ENCODE measurements at places on chromosomes 16 and 17.
A peak's percentile ranks its signal among the peaks of the same experiment; 100 is the strongest.

GRCh38 chr17:38704606-38705522 lies at the start of gene MLLT6:
Gene MLLT6 (plus strand): TSS chr17:38705273. CDS start chr17:38705633, 360 bp downstream.
- peak; percentile 64 for DNase-seq

DNA sequence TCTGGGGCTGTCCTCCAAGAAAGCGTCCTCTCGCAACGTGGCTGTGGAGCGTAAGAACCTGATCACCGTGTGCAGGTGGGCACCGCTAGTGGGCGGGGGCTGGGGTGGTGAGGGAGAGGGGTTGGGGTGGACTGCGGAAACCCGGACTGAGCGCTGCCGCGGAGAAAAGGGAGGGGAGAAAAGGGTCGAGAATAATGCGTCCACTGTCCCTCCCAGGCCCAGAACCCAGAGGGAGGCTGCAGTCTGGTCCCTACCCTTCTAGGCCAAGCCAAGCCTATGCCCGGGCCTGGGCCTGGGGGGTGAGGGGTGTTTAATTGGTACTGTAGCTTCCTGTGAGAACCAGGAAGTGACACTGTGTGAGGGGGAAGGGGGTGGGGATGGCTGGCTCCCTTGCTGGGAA lies 464 bp downstream of the RUNDC3A start:
- no peak for DNase-seq

- no peak for DNase-seq
Observed at GRCh38 chr17:6998855-6999508, 3.1 kb downstream of the ALOX12 start.

DNA sequence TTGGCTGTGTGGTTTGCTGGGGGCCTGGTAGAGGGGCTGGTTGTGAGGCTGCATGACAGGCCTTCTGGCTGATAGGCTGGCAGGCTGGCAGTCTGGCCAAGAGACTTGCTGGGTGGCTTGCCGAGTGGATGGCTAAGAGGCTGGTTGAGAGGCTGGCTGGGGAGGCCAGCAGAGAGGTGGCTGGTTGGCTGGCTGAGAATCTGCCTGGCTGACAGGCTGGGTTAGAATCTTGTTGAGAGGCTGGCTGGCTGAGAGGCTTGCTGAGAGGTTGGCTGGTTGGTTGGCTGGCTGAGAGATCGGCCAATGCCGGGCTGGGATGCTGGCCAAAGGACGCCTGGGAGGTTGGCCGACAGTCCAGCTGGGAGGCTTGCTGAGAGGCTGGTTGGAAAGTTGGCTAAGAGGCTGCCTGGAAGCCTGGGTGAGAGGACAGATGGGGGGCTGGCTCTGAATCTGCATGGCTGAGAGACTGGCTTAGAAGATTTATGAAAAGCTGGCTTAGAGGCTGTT lies 35.9 kb upstream of the ACSM2B start:
- DNase-seq: no peak

GRCh38 chr17:61536422-61536955 lies 54.5 kb downstream of the NACA2 start:
- DNase-seq: no peak

DNA sequence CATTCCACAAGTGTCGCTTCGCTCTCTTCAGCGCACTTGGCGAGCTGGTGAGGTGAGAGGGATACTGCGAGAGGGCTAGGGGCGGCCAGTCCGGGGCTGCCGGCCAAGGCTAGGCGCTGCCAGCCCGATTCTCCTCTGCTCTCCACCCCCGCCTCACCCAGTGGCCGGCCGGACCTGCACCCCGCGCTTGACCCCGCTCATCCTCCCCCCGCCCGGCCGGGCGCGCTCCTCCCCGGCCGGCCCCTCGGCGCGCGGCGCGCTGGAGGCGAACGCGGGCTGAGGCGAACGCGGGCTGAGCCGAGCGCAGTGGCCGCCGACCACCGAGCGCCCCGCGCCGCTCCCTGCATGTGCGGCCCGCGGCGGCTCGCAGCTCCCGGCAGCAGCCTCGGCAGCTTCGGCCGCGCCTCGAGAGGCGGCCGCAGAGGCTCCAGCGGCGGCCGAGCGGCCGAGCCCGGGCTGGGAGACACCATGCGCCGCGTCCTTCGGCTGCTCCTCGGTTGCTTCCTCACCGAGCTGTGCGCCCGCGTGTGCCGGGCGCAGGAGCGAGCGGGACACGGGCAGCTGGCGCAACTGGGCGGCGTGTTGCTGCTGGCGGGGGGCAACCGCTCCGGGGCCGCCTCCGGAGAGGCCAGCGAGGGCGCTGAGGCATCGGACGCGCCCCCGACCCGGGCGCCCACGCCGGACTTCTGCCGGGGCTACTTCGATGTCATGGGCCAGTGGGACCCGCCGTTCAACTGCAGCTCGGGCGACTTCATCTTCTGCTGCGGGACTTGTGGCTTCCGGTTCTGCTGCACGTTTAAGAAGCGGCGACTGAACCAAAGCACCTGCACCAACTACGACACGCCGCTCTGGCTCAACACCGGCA lies at the start of gene SHISA9:
TSS of gene SHISA9 (plus strand) at position 2 of the 865 bp plus-strand sequence.
- no peak for DNase-seq

- no peak for DNase-seq
Observed at GRCh38 chr16:11510178-11510973, 76.3 kb downstream of the LITAF start.

DNA sequence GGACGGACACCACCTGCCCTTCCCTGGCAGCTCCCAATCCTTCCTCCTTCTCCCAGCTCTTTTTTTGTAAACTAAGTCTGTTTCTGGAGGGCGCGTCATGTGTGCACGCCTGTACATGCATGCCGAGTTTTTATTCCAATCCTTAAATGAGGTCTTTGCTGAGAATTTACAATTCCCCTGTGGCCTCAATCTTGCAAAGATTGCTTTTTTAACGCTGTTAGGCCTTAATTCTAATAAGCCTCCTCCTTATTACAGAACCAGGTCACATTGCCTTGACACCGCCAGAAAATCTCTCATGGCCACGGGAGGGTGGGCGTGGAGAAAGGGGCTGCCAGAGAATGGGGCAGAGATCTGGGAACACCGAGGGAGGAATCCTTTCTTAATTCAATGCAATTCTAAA lies 17.6 kb downstream of the RBFOX3 start:
- DNase-seq: no peak

DNA sequence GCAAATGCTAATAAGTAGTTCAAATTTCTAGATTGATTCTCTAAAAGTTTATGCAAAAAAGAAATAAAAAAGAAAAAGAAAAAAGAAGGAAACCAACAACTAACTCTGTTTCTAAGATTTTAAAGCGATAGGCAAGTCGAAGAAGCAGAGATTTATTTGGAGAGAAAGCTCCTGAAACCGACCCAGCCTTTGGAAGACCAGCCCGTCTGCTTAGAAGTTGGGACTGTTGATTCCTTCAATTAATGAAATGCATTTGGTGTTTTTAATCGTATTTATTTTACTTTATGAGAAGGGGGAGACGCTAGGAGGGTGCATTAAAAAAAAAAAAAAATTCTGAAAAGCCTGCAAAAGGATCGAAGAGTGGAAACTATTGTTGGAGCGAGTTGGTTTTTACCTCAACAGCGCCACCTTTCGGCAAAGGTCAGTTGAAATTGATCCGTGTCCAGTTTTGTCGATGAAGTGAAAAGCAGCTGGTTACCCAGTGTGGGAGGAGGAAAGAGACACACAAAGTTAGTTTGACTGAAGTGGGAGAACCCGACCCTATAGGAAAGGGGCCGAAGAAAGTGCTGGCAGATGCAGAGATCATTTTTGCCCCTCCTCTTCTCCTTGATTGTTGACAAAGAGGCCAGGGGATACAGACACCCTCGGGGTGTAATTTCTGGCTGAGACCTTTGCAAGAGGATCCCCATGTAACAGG lies 1.5 kb upstream of the MAF start:
- peak; percentile 61 for DNase-seq

DNA sequence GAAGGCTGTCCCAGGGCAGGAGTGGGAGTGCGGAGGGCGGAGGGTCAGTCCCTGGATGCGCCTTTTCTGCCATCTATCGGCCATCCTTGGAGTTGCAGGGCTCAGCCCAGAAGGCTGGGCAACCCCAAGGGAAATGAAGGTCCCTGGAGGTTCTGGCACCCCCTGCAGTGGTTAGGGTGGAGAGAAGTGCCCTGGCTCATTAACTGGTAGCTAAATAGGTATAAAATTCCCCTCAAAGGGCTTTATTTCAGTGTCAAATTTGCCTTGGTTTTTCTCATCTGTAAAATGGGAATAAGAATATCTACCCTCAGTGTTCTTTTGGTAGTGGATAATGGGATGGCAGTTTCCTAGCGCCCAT lies 22.4 kb downstream of the C17orf75 start:
- peak; percentile 54 for DNase-seq

DNA sequence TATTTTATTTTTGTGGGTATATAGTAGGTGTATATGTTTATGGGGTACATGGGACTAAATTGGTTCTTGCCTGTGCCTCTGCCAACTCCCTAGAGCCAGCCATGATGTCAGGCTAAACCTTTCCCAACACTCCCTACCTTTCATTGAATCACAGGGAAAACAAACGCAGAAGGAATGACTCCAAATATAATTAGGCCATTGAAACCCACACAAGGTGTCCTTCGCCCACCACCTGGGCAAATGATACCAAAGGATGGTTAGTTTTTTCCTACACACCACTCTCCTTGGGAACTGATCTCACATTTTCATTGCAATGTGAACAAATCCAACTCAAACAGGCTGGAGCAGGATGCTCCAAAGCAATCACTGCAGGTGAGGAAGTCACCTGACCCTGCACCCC lies 27.5 kb downstream of the WSB1 start:
- no peak for DNase-seq

GRCh38 chr17:56754523-56755208 lies 79.1 kb downstream of the C17orf67 start:
- no peak for DNase-seq

- no peak for DNase-seq
Observed at GRCh38 chr16:50910736-50911100, 168.8 kb downstream of the CYLD start.

GRCh38 chr17:1733759-1734158 lies 8.9 kb upstream of the SERPINF2 start:
- no peak for DNase-seq

GRCh38 chr16:75620326-75621169 lies 2.5 kb downstream of the ADAT1 start:
- peak; percentile 29 for DNase-seq

DNA sequence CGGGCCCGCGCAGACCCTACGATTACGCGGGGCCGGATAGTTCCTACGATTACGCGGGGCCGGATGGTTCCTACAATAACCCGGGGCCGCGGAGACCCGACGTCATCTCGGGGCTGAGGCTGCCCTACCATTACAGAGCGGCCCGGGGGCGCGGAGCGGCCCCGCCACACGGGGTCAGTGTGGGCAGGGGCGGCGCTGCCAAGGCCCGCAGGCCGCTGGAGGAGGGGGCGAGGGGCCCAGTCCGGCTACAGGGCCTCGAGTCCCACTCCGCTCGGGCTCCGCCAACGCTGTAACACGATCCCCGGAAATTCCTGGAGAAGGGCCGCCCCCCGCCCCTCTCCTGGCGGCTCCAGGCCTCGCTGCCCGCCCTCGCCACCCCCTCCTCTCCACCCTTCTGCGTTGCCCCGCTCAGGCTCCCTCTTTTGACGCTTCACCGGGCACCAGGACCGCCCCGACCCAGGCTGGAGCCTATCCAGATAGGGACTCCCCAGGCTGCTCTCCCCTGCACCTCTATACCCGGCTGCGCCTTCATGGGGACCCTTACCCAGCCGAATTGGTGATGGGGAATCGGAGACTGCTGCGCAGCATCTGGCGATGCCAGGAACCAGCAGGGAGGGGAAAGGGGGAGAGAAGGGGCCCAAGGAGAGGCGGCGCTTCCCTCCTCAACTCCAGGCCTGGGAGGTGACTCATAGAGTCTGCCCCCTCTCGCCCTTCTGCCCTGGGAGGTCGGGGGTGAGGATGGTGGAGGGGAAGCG lies at the start of gene RAB34:
TSS of gene RAB34 (minus strand) at position 291 of the 755 bp plus-strand sequence. CDS start 602 bp downstream, outside the sequence.
- DNase-seq: no peak

DNA sequence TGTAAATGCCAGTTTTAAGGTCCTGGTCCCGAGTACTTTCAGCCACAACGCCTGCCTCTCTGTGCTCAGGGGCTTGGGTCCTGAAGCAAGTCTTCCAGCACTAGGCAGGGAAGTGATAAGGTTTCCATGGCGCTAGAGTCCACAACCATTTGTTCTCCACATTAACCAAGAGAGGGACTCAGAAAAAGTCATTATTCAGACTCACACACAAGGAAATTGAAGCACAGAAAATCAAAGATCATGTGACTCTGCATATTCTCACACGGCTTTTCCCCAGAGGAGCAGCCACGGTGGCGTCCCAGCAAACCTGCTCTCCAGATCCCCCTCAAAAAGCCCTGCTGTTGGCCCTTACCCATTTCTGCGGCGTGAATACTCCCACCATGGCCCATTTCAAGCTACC lies 9.7 kb downstream of the ENPP7 start:
- no peak for DNase-seq

DNA sequence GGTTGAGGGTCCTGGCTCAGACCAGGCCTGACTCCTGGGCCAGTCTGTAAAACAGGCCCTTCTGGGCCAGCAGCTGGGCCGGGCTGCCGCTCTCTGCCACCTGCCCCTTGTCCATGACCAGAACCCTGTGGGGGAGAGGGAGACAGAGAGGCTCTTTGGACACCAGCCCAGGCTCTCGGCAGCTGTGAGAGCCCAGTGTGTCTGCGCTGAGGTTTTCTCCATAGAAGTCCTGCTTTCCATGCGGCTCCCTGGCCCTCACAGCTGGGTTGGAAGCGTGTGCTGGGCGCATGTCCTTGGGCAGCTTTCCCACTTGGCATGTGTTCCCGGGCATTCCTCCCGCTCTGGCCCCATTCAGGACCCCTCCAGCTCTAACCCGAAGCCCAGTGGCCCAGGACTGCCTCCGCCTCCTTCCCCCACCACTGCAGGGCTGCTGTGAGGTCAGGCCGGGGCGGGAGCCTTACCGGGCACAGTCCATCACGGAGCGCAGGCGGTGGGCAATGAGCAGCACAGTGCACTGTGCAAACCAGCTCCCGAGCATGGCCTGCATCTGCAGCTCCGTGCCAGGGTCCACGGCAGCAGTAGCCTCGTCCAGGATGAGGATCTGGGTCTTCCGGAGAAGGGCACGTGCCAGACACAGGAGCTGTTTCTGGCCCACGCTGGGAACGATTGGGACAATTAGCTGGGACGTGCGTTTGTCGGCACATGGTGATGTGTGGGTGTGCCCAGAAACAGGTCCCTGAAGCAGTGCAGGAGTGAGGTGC lies 73.0 kb downstream of the ABCC6 start:
- no peak for DNase-seq

DNA sequence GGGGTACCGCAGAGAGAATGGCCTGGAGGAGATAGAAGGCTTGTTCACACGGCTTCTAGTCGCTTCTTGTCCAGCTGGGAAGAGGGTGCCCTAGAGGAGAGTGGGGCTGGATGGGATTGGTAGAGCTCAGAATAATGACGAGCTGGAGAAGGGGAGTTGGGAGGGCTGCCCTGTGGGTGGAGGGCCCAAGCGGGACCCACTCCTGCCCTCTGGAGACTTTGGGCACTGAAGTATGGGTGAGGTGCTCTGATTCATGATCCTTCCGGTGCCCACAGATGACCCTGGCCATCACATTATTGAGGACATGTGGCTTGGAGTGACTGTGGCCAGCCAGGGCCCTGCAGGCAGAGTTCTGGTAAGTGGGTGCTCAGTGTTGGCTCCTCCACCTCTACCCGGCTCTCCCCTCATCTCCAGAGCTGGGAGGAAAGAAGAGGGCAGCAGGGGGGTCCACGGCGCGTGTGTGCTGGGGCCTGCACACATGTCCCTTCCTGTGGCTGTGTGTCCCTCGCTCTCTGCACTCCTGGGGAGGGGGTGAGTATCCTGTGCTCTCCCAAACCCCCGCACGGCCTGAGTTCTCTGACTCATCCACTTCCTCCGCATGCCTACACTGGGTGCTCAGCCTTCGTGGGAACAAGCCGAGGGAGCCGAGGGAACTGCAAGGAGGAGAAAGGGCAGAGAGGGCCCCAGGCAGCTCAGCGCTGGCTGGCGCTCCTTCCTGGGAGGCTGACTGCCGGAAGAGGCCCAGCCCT lies 8.5 kb downstream of the ITGA3 start:
- DNase-seq: no peak

Data from stimulated activated CD8-positive, alpha-beta memory T cell treated with anti-CD3 and anti-CD28 coated beads, Interleukin-4, amount 100 ng/mL, for 1 hour (primary cell).